ENCODE measurements at places on chromosomes 12 and 14.

GRCh38 chr12:2543801-2544200 is 251.0 kb upstream of the FKBP4 start:
- DNase-seq: no peak

- no peak for DNase-seq
Measured at GRCh38 chr14:71358209-71358931, 451.1 kb downstream of the PCNX1 start.

- DNase-seq: no peak
Measured at GRCh38 chr14:55585854-55586253, 5.8 kb downstream of the KTN1 start.

GRCh38 chr12:19480459-19480858 is 41.2 kb downstream of the AEBP2 start:
- DNase-seq: no peak

GRCh38 chr12:120962532-120963020 is 15.8 kb upstream of the HNF1A start:
- DNase-seq: no peak

DNA sequence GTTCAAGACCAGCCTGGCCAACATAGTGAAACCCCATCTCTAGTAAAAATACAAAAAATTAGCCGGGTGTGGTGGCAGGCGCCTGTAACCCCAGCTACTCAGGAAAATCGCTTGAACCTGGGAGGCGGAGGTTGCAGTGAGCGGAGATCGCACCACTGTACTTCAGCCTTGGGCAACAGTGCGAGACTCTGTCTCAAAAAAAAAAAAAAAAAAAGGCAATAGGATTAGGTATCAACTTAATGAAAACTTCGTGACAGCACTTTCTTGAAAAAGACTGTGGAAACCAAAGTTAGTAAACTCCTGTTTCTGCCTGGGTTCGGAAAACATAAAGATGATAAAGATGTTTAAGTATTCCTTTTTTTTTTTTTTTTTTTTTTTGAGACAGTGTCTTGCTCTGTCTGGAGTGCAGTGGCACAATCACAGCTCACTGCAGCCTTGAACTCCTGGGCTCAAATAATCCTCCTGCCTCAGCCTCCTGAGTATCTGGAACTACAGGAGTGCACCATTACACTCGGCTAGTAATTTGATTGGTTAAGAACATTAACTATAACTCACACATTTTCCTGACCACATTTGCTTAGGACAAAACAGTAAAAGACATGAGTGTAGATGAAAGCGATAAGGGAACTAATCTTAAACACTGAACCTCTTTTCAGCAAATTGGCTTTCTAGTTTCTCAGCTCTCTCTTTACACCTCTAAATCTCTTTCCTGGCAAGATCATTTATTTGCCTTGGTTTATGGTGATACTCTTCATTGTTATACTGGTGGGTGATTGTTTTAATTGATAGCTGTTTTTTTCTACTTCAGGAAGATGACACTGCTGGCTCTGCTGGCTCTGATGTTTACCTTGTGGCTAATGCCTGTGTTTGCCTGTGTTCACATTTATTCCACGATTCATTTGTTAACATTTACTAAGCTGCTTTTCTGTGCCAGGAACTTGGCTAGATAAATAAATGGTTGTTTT is 15.8 kb downstream of the HIF1A start:
- DNase-seq: no peak

DNA sequence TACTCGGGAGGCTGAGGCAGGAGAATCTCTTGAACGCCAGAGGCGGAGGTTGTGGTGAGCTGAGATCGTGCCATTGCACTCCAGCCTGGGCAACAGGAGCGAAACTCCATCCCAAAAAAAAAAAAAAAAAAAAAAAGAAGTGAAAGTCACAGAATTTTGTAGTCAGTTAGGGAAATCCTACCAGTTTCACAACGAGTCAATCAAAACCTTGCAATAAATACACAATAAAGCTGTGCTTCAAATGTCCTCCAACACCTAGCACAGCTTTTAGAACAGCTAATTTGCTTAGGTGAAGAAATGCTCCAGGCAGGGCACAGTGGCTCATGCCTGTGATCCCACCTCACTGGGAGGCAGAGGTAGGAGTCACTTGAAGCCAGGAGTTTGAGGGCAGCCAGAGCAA is 112.8 kb upstream of the ATF7IP start:
- DNase-seq: no peak

GRCh38 chr12:51721282-51721940 is 127.1 kb downstream of the FIGNL2 start:
- no peak for DNase-seq

- DNase-seq: no peak
Measured at GRCh38 chr12:103499571-103499970, 3.8 kb upstream of the C12orf42 start.

GRCh38 chr12:6469092-6469491 is 1.4 kb downstream of the VAMP1 start:
- DNase-seq: no peak

- DNase-seq: no peak
Measured at GRCh38 chr12:6942331-6942665, 1.3 kb upstream of the RNU7-1 start.

DNA sequence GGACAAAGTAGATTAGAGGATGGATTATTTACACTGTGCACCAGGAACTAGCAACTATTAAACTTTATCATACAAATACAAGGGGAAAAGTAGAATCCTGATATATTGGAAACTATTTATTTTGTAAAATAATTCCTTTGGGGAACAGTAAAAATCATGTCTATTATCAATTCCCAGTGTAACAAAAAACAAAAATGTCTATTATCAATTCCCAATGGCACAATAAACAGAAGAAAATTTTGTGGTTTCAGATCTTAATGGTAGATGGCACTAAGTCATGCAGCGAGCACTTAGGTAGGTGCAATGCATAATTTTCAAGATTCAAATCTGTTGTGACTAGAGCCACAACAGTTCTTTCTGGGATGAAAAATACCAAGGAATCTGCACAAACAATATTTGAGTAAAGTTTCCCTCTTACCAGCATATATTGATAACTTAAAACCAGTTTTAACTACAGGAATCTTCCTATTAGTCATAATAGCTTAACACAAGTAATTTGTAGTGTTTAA is 13.7 kb downstream of the CFL2 start:
- no peak for DNase-seq

DNA sequence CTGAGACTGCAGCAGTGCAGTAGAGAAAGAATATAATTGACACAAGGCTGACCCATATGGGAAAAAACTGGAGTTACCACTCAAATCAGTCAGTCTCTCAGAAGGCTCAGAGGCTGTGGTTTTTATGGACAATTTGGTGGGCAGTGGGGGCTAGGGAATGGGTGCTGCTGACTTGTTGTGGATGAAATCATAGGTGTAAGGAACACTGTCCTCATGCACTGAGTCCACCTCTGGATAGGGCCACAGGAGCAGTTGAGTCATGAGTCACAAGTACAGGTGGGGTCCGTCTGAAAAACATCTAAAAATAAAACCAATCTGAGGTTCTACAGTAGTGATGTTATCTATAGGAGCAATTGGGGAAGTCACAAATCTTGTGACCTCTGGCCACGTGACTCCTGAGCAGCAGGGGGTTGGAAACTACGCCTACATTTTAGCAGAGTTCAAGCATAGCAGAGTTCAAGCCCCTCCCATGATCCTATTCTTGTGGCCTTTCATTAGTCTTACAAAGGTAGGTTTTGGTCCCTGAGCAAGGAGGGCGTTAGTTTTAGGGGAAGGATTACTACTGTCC is 18.1 kb upstream of the SGPP1 start:
- no peak for DNase-seq

DNA sequence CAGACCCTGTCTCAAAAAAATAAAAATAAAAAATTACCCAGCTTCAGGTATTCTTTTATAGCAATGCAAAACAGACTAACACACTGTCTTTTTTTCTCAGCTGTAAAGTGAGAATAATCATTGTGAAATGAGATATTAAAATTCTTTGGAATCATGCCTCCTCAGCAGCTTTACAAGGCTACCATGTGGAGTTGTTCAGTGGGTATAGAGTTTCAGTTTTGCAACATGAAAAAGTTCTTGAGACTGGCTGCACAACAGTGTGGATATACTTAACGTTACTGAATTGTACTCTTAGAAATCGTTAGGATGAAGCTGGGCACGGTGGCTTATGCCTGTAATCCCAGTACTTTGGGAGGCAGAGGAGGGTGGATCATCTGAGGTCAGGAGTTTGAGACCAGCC is 15.7 kb upstream of the MAPKAPK5 start:
- no peak for DNase-seq

- no peak for DNase-seq
Measured at GRCh38 chr12:103530307-103531066, 34.7 kb upstream of the C12orf42 start.

GRCh38 chr14:91257328-91258010 is 13.0 kb upstream of the GPR68 start:
- no peak for DNase-seq

DNA sequence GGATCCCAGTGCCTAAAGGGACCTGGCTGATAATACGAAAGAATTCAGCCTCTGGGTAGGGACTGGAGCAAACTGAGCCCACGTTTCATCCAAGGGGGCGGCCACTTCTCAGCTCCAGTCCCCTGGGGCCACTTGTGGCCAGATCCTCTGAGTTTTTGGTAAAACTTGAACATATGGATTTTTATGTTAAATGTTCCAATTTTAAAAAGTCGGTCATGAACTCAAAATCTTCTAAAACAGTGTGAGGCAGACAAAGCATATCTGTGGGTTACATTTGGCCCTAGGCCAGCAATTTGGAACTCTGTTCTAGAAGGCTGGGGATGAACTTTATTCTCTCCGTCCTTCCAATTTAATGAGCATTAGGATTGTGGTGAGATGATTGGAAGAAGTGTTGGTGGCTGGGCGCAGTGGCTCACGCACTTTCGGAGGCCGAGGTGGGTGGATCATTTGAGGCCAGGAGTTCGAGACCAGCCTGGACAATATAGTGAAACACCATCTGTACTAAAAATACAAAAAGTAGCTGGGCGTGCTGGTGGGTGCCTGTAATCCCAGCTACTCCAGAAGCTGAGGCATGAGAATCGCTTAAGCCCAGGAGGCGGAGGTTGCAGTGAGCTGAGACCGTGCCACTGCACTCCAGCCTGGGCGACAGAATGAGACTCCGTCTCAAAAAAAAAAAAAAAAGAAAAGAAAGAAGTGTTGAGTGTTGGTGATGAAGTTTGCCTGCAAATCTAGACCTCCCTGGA is 3.0 kb upstream of the PPP1CC start:
- no peak for DNase-seq

GRCh38 chr14:89855961-89856656 is 98.4 kb downstream of the EFCAB11 start:
- DNase-seq: no peak

DNA sequence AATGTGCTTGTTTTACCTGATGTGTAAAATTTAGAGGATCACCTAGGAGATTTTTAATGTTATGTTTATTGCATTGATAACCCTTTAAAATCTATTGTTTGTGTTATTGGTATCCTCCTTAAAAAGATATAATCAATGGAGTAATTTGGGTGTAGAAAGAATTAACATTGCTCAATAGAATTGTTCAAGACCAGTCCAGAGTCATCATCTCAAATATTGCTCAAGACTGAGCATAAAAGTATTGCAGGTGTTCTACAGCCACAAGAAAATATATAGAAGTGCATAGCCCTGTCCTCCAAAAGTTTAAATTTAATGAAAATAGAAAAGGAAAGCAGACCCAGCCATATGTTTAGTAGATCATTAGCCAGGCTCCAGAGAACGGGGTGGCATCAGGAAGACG is 102.5 kb upstream of the ARID2 start:
- DNase-seq: no peak

DNA sequence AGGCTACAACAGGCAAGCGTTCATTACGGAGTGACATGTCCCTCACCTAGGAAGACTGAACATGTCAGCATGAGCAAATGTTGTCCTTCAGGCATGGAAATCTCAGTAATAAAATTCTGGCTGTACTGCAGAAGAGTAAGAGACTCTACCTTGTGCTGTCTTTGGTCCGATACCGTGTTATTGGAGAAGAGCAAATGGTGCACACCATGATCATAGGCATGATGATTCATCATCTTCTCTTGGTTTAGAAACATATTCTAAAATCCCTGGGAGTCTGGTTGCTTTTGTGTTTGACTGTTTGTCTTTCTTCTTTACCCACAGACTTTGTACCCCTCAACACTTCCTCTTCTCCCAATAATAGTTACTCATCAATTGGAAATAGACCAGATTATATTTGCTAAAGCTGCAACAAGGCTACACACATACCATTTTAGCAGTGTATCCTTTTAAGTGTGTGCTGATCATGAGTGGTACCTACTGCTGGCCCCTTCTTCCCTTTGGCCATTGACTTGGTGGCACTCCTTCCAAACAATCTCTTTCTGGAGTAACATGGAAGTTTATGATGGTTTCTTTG is 93.5 kb downstream of the RTN1 start:
- DNase-seq: no peak

GRCh38 chr12:89474615-89475014 is 50.0 kb downstream of the GALNT4 start:
- no peak for DNase-seq

GRCh38 chr12:93851257-93851671 is 174.1 kb downstream of the CRADD start:
- no peak for DNase-seq

- DNase-seq: no peak
Measured at GRCh38 chr14:79585845-79586244, 625.5 kb downstream of the DIO2 start.

- DNase-seq: no peak
Measured at GRCh38 chr14:24331731-24332267, 3.1 kb downstream of the ADCY4 start.

GRCh38 chr12:131365821-131366260 is 345.0 kb upstream of the SFSWAP start:
- DNase-seq: no peak

DNA sequence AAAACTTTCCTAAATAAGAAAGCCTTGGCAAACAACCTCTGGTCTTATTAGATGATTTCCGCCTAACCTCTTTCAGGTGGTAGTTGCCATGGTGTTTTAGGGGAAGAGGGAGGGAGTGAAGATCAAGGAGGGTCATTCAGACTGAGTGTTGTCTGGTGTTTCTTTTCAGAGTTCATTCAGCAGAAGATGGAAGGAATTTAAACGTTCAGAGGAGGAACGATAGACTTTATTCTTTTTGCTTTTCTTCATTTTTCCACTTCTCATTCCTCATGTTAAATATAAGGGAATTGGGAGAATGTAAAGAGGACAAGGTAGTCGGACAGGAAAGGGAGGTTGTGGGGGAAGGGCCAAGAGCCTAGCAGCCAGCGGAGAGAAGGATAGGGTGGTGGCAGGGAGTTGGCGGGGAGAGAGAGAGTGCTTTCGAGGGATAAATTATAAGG is 17.4 kb upstream of the SALL2 start:
- no peak for DNase-seq

GRCh38 chr12:29428633-29429032 is 47.7 kb upstream of the ERGIC2 start:
- no peak for DNase-seq

GRCh38 chr14:35938770-35939169 is 112.6 kb downstream of the BRMS1L start:
- DNase-seq: no peak

- peak; percentile 78 for DNase-seq
Measured at GRCh38 chr14:77040059-77040740, 11.7 kb upstream of the IRF2BPL start.

Measured in HEK293T (cell line).